ENCODE measurements at places on chromosomes 7 and 10.

- DNase-seq = no peak
Measured at GRCh38 chr10:42475168-42476098, 162.9 kb downstream of the ZNF33B start.

DNA sequence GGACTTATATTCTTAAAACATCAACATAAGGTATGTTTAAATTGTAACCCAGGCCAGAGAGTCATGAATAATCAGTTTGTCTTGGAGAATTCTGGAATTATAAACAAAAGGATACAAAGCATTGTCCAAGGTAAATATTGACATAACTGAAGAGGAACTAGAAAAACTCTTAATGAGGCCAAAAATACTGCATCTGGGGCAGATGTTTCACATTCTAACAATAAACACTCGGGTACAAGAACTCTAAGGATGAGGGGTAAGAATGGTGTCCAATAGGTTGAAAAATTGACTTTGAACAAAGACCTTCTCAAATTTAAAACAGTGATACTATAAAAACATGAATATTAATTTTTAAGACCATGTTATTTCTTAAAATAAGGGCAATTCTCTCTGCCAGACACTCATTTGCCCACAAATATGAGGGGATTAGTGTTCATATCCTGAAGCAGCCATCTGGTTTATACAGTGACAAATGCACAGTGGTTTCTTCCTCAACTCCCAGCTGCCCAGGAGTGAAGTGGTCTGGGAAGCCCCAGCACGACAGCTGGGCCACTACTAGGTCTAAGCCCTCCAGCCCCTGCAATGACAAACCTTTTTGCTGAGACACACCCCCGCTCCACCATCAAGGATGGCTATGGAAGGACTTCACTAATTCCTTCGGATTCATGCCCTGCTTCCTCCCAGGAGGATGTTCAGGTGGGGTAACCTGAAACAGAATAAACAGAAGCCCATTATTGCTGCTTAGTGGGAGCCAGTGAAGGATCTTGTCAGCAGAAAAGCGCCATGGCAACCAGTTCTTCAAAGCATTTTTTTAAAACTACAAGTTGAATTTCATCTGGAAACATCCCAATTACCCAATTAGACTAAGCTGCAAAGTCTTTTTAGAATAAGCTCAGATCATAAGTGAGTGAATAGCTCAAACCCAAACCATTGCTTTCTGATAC lies 107.5 kb upstream of the ARID5B start:
- no peak for DNase-seq

- no peak for DNase-seq
Measured at GRCh38 chr7:149713061-149713730, 60.2 kb downstream of the ZNF467 start.

GRCh38 chr10:15494850-15495506 lies 123.9 kb upstream of the FAM171A1 start:
- DNase-seq = no peak

- DNase-seq = no peak
Measured at GRCh38 chr7:100053215-100053614, 3.6 kb downstream of the ZSCAN21 start.

DNA sequence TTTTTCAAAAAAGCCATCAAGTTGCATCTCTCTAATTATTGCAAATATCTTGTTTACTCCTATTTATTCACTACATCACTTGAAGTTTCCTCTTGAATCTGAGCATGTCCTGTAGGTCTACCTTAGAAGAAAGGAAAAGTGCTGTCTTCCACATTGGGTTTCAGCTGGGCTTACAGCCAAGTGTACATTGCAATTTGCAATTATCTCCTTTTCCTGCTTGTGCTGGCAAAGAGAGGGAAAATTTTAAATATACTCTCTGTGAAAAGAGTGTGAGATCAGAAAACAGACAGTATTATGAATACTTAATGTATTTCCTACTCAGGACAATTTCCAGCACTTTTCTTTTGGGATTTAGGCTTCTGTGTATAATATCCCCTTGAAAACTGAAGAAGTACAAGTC lies 839.7 kb downstream of the CNTNAP2 start:
- DNase-seq = no peak

DNA sequence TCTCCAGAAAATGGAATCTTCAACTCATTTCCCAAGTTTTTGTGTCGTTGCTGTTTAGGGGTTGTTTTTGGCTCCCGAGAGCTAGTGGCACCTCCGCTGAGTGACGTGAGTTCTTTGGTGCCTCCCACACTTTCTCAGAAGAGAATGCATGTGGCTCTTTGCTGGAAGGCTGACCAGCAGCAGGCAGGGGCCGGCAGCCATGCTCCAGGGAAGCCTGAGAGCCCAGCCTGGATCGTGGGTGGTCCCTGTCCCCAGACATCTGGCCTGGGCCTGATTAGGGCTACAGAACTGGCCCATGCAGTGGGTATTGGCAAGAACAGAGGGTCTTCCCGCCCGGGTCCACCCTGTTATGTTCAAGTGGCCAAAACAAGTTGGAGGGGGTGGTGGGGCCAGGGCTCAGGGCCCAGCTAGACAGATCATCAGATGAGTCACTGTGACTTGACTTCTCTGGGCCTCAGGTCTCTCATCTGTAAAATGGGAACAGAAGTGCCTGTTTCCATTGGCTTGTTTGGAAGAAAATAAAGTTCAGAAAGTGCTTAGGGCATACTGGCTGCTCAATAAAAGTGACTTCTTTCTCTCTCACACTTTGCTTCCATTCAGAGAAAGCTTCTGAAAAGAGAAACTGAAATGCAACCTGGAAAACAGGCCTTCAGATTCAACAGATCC lies 83.1 kb downstream of the STRA8 start:
- no peak for DNase-seq

DNA sequence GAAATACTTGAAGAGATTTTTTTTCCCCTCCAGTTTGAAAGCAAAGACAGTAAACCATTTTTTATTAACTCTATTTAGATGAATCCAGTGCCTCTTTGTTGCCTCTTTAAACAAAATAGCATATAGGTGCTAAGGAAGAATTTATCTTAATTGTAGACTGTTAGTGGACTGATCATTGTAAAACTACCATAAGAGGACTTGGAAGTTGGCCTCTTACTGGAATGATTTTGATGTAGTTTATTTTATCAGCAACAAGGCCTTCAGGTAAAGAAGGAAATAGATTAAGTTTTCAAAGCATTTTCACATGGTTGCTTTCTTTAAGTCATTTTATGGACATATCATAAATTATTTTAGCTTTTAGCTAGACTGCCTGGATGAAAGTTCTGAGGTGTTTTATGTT lies 53.2 kb downstream of the KLHDC10 start:
- no peak for DNase-seq

GRCh38 chr10:95352684-95353083 lies 61.9 kb upstream of the PDLIM1 start:
- DNase-seq = no peak

- no peak for DNase-seq
Measured at GRCh38 chr10:66784770-66785169, 141.1 kb upstream of the LRRTM3 start.

DNA sequence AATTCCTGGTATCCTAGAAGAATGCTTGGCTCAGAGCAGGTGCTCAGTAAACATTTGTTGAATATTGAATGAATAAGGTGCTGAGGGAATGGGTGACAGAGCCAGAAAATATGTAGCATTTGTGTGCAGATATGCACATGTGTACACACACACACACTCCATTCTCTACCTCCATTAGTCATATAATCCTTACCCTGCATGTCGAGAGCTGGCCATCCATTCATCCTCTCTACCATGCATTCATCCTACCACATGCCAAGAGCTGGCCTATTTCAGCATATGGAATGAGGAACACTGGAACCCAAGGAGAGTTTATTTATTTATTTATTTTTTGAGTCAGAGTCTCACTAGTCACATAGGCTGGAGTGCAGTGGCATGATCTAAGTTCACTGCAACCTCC lies 284.8 kb downstream of the PLXNA4 start:
- no peak for DNase-seq

DNA sequence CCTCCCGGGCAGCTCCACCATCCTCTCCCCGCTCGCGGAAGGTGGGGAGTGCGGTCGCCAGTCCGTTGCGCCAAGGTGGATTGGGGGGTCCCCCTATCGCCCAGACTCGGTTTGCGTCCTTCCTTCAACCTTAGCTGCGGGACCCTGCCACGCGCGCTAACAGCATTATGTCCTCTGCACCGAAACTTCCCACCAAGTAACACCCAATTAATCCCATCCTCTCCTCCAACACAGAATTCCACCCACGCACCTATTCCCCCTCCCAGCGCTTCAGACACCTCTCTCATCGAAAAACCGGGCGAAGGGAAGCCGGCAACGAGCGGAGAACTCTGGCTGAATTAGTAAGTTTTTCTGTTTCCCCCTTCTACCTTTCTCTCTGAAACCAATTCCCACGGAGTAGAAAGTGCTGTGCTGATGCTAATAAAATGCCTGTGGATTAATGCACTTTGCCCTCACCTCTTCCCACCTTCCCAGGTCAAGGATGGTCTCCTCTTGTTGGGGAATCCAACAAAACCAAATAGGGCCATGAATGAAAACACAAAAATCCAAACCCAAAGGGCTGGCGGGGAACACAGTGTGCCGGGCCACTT lies 947 bp downstream of the HOXA3 start:
- DNase-seq = no peak

DNA sequence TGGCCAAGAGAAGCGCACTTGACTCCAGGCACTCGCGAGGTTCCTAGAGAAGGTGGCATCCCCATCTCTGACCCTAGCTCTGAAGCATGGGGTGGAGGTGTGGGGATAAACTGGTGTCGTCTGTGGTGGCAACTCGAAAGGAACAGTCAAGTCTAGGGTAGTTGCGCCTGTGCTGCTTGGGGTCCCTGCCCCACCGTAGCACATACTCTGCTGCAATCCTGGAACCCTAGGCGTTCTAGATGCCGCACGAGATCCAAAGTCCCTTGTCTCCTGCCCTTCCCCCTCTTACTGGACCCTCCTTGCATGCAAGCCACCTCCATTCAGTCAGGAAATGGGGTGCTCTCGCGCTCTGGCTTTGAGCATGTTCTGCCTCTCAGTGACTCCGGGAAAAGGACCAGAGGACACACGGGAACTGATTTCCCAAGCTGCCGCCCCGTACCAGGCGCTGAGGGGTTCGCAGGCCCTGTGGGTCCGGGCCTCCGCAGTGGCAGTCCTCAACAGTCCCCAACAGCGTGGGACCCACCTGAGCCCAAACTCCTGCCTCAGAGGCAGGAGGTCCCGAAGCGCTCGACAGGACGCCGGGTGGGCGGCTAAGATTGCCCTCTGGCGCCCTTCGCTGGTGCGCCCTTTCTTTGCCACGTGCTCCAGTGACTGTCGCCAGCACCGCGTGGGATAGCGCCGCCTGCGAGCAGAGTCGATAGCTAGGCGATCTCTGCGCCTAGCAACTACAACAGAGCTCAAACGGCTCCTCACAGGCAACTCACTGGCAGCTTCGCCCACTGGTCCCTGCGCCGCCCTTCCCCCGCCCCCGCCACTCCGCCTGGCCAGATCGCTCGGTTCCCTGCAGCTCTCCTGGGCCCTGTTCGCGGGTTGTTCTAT lies 452.0 kb downstream of the REEP3 start:
- no peak for DNase-seq

GRCh38 chr10:22253580-22253882 lies 35.7 kb upstream of the EBLN1 start:
- DNase-seq = no peak

DNA sequence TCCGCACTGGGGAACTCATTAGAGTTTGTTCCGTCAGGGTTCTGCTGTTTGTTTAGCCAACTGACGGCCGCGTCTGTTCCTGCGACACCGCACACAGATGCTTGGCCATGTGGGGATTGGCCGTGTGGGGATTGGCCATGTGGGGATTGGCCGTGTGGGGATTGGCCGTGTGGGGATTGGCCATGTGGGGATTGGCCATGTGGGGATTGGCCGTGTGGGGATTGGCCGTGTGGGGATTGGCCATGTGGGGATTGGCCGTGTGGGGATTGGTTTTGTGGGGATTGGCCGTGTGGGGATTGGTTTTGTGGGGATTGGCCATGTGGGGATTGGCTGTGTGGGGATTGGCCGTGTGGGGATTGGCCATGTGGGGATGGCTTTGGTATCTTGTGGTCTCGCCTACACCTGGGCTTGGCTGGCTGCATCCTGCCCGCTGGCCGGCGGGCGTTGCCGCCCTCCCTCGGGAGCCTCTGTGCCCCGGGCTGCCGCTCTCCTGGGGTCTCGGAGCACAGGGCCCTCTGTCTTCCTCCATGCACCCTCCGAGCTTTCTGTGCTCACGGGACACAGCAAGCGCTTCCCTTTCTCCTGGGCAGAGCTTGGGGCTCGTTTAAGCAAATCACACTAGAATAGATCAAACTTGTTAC lies 62.5 kb downstream of the NKX6-2 start:
- no peak for DNase-seq

GRCh38 chr10:94607111-94607510 lies 61.5 kb downstream of the HELLS start:
- no peak for DNase-seq

GRCh38 chr10:104218751-104219150 lies 13.4 kb downstream of the CFAP43 start:
- no peak for DNase-seq

DNA sequence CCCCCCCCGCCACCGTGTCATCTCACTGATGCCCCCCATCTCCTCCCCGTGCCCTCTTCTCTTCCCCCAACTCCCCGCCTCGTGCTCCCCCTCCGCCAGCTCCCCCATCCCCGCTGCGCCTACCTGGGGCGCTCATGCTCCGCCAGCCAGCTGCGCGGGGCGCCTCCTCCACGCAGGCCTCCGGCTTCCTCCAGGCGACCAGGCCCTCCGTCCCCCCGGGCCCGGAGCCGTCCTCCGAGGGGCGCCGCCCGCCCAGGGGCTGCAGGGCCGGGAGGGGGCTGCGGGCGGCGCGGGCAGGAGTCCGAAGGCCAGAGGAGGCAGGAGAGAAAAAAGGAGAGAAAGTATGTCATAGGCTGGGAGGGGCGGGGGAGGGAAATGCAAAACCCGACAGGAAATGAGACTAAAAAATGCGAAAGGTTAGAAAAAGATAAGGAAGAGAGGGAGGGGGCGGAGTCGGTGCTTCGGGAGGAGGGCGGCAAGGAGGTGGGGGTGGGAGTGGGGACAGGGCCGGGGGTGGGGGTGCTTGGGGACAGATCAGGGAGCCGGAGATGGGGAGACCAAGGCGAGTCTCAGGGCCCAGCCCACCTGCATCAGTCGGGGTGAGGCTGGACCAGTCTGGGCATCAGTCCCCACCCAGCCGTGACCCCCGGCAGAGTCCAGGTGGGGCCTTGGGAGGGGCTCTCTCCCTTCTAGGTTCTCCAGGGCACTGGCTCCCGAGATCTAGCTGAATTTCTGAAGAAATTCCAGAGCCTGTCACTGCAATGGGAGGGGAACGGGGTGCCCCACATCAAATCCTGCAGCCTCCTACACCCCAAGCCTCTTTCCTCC lies at the start of gene CARD11:
Gene CARD11, minus strand, starts transcription at position 324 of the 828 bp plus-strand sequence. CDS start 85,361 bp downstream, outside the sequence.
- peak; percentile 23 for DNase-seq

DNA sequence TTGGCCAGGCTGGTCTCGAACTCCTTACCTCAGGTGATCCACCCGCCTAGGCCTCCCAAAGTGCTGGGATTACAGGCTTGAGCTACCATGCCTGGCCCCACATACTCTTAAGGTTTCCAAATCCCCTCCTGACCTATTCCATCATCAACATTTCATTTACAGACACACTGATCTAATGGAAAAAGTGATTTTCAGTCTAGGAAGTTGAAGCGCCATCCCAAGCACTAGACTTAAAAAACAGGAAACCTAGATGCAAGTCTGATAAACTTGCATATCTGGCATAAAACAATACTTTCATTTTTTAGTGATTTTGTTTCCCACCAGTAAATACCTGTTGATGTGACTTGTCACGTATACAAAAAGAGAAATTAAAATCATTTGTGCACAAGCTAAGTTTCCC lies 44.0 kb downstream of the DNMBP start:
- DNase-seq = no peak
